ENCODE measurements at places on chromosomes 5 and 9.

DNA sequence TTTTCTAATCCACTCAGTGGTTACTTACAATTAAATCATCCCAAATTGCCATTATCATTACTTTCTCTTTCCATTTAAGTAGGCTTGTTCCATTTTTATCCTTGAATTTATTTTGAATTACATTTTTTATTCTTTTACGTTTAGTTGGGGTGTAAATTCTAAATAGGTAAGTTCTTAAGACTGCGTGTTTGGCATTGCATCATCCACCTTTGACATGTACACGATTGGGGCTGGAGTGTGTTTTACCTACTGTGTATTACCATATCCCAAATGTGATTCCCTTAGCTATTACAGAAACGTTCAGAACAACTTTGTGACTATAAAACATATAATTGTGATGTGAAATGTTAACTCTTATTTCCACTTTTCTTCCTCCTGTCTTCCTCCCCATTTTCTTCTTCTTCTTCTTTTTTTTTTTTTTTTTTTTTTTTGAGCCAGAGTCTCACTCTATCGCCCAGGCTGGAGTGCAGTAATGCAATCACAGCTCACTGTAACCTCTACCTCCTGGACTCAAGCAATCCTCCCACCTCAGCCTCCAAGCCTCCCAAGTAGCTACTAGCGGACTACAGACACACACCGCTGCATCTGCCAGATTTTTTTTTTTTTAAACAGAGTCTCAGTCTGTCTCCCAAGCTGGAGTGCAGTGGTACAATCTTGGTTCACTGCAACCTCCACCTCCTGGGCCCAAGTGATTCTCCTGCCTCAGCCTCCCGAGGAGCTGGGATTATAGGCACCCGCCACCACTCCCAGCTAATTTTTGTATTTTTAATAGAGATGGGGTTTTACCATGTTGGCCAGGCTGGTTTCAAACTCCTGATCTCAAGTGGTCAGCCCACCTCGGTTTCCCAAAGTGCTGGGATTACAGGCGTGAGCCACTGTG lies 16.7 kb downstream of the MARVELD2 start:
- peaks cover 7% of the 10 kb centered on the region for H3K4me1 ChIP-seq
- DNase-seq, result no peak
- no peak overlapping the region for H3K4me3 ChIP-seq
- no peaks in the 10 kb centered on the region for H3K36me3 ChIP-seq
- no peak overlapping the region for H3K27ac ChIP-seq

DNA sequence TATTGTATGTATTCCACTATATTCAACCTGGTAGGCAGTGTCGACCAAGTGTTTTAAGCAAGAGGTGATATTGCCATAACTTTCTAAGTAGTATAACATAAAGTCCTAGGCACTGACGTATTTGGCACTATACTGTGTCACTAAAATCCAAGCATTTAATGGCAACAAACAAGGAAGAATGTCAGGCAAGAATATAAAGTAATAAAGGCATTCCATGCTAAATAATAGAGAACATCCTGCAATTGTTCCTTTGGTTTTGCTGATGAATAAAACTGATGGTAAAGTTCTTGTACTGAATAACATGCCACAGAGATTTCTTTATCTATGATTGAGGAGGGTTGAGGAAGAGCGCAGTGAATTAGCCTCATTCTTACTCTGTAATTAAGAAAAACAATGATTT lies 256.9 kb downstream of the HINT1 start:
- no peak for DNase-seq
- H3K4me3 ChIP-seq, result no peak overlapping the region
- H3K4me1 ChIP-seq, result no peaks in the 10 kb centered on the region
- H3K27me3 ChIP-seq, result no peaks in the 10 kb centered on the region
- no peaks in the 10 kb centered on the region for H3K36me3 ChIP-seq
- no peak overlapping the region for H3K27ac ChIP-seq

DNA sequence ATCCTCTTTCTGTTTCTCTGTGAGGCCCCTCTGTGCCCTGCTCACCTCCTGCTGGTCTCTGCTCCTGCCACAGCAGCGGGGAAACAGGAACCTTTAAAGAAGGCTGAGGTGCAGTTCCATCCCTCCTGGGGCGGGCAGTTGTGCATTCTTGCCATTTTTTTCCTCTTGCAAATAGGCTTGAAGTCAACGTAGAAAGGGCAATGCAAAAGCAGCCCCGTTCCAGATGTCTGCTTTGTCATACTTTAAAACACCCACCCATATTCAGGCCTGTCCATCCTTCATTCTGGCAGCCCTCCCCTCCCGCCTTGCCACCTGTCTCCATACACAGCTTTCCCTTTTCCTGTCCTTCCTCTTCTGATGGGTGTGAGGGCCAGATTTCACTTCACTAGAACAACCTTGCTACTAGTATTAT lies 65.4 kb upstream of the KLF9 start:
- no peaks in the 10 kb centered on the region for H3K27me3 ChIP-seq
- no peak for DNase-seq
- H3K4me1 ChIP-seq, result no peaks in the 10 kb centered on the region
- H3K36me3 ChIP-seq, result no peaks in the 10 kb centered on the region

GRCh38 chr9:93237540-93237939 lies 53.6 kb downstream of the WNK2 start:
- H3K4me1 ChIP-seq, result peaks cover 19% of the 10 kb centered on the region
- peaks cover 7% of the 10 kb centered on the region for H3K36me3 ChIP-seq
- DNase-seq, result peak; percentile 85
- no peak overlapping the region for H3K27ac ChIP-seq
- H3K4me3 ChIP-seq, result no peak overlapping the region

GRCh38 chr9:126915281-126915816 lies 767 bp downstream of the RALGPS1 start:
- H3K27me3 ChIP-seq, result peaks cover 39% of the 10 kb centered on the region
- H3K4me3 ChIP-seq, result peak overlapping the region; percentile 61
- peaks cover 9% of the 10 kb centered on the region for H3K4me1 ChIP-seq
- DNase-seq, result no peak

GRCh38 chr5:35502206-35502605 lies 115.5 kb upstream of the SPEF2 start:
- H3K27me3 ChIP-seq, result peaks cover 7% of the 10 kb centered on the region
- no peak for DNase-seq
- no peak overlapping the region for H3K4me3 ChIP-seq

DNA sequence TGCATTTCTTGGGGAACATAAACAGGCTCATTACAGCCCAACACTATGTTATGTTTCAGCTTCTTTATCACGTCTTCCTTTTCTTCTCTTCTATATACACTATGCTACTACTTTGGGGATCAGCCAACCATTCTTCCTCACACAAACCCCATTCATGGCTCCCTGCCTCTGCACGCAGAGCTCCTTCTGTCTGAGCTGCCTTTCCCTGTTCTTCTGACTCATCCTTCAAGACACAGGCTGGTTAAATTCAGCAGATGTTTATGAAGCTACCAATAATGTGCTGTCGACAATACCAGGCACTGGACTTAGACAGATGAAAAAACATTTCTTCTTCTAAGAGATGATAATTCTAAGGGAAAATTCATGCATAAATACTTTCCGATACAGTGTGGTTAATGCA lies 102.5 kb upstream of the TXNDC8 start:
- H3K4me3 ChIP-seq, result no peak overlapping the region
- H3K27ac ChIP-seq, result no peak overlapping the region
- no peaks in the 10 kb centered on the region for H3K36me3 ChIP-seq
- no peak for DNase-seq
- H3K4me1 ChIP-seq, result no peaks in the 10 kb centered on the region
- no peaks in the 10 kb centered on the region for H3K27me3 ChIP-seq

GRCh38 chr5:77641397-77641943 lies 3.0 kb upstream of the OTP start:
- H3K36me3 ChIP-seq, result peaks cover 14% of the 10 kb centered on the region
- H3K27ac ChIP-seq, result peak overlapping the region; percentile 69
- no peak overlapping the region for H3K4me3 ChIP-seq
- peaks cover 93% of the 10 kb centered on the region for H3K27me3 ChIP-seq
- H3K4me1 ChIP-seq, result peaks cover 23% of the 10 kb centered on the region
- DNase-seq, result no peak

- peaks cover 28% of the 10 kb centered on the region for H3K36me3 ChIP-seq
- no peaks in the 10 kb centered on the region for H3K27me3 ChIP-seq
- peaks cover 16% of the 10 kb centered on the region for H3K4me1 ChIP-seq
- DNase-seq, result no peak
These were observed 49.4 kb upstream of the DHFR start for GRCh38 chr5:80704221-80704620.

DNA sequence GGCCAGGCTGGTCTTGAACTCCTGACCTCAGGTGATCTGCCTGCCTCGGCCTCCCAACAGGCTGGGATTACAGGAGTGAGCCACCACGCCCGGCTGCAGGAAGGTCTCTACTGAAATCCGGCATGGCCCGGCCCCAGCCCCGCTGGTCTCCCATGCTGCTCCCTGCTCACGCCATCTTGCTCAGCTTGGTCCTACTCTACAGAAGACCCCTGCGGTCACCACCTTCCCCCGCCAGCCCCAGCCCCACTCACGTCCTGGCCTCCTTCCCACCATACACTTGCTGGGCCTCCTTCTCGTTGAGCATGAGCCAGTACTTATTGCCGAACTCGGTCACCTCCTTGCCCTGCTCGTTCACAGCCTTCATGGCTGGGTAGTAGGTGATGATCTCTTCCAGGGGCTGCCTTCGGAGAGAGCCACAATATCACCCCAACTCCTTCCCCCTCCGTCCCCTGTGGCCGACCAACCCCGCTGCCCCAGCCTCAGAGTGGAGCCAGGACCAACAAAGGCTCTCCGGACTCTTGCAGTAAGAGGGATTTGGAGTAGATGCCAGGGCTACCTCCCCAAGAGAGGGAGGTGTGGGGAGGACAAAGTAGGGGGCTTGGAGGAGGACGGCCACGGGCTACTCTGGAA lies 4.0 kb downstream of the PTGES2 start:
- H3K36me3 ChIP-seq, result peaks cover 3% of the 10 kb centered on the region
- no peak overlapping the region for H3K4me3 ChIP-seq
- H3K4me1 ChIP-seq, result peaks cover 19% of the 10 kb centered on the region
- no peak overlapping the region for H3K27ac ChIP-seq
- no peak for DNase-seq

- H3K4me1 ChIP-seq, result peaks cover 6% of the 10 kb centered on the region
- no peaks in the 10 kb centered on the region for H3K36me3 ChIP-seq
- H3K27ac ChIP-seq, result no peak overlapping the region
- H3K27me3 ChIP-seq, result peaks cover 2% of the 10 kb centered on the region
- no peak for DNase-seq
These were observed 26.4 kb upstream of the NOTCH1 start for GRCh38 chr9:136572003-136572827.

DNA sequence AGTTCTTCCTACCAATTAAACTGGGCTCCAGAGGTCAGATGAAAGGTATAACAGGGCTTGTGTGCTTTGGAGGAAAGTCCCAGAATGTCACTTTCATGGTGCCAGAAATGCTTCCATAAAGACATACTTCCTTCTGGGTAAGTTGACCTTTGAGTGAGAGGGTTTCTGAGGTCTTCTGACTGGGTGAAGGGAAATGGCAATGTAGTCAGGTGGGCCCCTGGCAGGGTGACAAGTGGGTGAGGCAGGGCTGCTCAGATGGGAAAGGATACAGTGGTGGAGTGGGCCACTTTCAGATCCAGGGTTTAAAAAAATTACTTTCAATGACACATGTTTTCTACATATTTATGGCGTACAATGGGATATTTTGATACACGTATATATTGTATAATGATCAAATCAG lies 136.5 kb upstream of the PITX1 start:
- no peak overlapping the region for H3K27ac ChIP-seq
- no peaks in the 10 kb centered on the region for H3K36me3 ChIP-seq
- DNase-seq, result no peak
- no peak overlapping the region for H3K4me3 ChIP-seq
- peaks cover 49% of the 10 kb centered on the region for H3K27me3 ChIP-seq

GRCh38 chr5:113204525-113205161 lies 228.0 kb downstream of the DCP2 start:
- H3K36me3 ChIP-seq, result no peaks in the 10 kb centered on the region
- DNase-seq, result no peak
- no peak overlapping the region for H3K27ac ChIP-seq
- H3K27me3 ChIP-seq, result no peaks in the 10 kb centered on the region
- H3K4me3 ChIP-seq, result no peak overlapping the region

GRCh38 chr5:143562935-143563334 lies 159.4 kb upstream of the NR3C1 start:
- H3K4me1 ChIP-seq, result peaks cover 13% of the 10 kb centered on the region
- H3K4me3 ChIP-seq, result no peak overlapping the region
- H3K27ac ChIP-seq, result no peak overlapping the region
- no peaks in the 10 kb centered on the region for H3K27me3 ChIP-seq
